ENCODE measurements at places on chromosomes 5 and 9. TPM values are rescaled to one million over a fixed set of nuclear protein-coding genes. Genes with fewer than 3 reads are reported as not detected.

HTR1A gene
- not detected for total RNA-seq

DNA sequence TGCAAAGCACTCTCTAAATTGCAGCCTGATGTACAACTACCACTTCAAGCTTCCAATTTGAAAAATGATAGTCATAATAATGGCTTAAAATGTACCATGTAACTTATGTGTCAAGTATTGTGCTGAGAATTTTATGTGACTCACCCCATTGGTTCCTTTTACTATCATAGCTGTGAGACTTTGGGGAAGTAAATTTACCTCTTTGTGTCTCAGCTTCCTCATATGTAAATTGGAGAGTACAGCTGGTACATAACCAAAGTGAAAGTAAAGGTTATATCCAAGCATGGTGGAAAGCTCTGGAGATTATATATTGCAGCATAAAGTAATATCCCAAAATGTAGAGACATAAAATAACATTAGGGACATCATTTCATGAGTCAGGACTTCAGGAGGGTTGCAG, 2200.4 kb upstream of the C9orf72 start:
- no peaks in the 10 kb centered on the region for H3K36me3 ChIP-seq
- H3K4me3 ChIP-seq = no peak overlapping the region
- no peaks in the 10 kb centered on the region for H3K27me3 ChIP-seq
- H3K27ac ChIP-seq = no peak overlapping the region

- no peaks in the 10 kb centered on the region for H3K36me3 ChIP-seq
- no peaks in the 10 kb centered on the region for H3K4me1 ChIP-seq
- peaks cover 2% of the 10 kb centered on the region for H3K27me3 ChIP-seq
- no peak overlapping the region for H3K27ac ChIP-seq
Measured at GRCh38 chr9:99349870-99350269, 127.8 kb downstream of the SEC61B start.

DNA sequence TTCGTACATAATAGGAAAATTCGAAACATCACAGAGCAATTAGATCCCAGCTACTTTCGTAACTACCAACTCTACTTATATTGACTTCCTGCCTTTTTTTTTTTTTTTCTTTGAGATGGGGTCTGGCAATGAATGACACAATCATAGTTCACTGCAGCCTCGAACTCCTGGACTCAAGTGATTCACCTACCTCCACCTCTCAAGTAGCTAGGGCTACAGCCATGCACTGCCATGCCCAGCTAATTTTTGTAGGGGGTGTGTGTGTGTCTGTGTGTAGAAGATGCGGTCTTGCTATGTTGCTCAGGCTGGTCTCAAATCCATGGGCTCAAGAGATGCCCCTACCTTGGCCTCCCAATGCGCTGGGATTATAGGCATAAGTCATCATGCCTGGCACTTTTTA, 5.8 kb upstream of the PAIP2 start:
- no peak overlapping the region for H3K27ac ChIP-seq
- H3K4me3 ChIP-seq = no peak overlapping the region
- no peaks in the 10 kb centered on the region for H3K27me3 ChIP-seq
- DNase-seq = no peak

DNA sequence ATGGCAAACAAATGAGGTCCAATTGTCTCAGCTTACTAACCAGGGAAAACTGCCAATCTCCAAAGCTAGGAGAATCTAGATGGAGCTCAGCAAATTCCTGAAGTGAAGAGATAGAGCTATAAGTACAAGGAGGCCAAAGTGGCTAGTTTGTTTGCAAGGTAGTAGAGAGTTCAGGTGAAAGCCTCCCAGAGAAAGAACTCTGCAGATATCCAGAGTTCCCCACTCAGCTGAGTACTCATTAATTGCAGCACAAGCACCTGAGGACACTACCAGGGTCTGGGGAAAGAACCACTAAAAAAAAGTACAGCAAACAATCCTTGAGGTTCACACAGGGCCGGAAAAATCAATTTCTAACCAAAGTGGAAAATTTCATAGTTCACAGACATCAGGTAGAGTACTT, 250.9 kb downstream of the TMEM232 start:
- no peak for DNase-seq
- no peaks in the 10 kb centered on the region for H3K4me1 ChIP-seq
- no peaks in the 10 kb centered on the region for H3K27me3 ChIP-seq
- no peak overlapping the region for H3K4me3 ChIP-seq

- no peak overlapping the region for H3K4me3 ChIP-seq
- no peak for DNase-seq
- H3K27me3 ChIP-seq = no peaks in the 10 kb centered on the region
- peaks cover 5% of the 10 kb centered on the region for H3K36me3 ChIP-seq
- H3K27ac ChIP-seq = no peak overlapping the region
- H3K4me1 ChIP-seq = no peaks in the 10 kb centered on the region
Measured at GRCh38 chr9:96813607-96814006, 35.7 kb upstream of the ZNF510 start.

DNA sequence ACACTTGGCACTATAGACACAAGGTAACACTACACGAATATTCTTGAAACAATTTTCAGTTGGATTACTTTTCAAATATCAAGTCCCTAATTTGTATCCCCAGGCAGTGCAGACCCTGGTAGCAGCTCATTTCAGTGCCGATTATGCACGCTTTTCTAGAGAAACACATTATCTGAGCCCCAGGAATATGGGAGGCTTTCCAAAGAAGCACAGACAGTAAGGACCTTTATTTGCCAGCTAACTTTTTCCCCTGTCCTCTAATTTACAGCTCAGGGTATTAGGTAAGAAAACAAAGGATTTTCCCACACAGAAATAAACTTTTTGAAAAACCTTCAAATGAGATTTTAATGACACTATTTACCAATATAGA, 852.3 kb upstream of the DMAC1 start:
- H3K27ac ChIP-seq = no peak overlapping the region
- H3K4me3 ChIP-seq = no peak overlapping the region
- H3K4me1 ChIP-seq = no peaks in the 10 kb centered on the region
- no peak for DNase-seq

Data from CD4-positive, CD25-positive, alpha-beta regulatory T cell (primary cell).